ENCODE measurements at places on chromosomes 3 and 15.

GRCh38 chr15:85831415-85832113, 36.8 kb upstream of the KLHL25 start:
- DNase-seq = no peak

DNA sequence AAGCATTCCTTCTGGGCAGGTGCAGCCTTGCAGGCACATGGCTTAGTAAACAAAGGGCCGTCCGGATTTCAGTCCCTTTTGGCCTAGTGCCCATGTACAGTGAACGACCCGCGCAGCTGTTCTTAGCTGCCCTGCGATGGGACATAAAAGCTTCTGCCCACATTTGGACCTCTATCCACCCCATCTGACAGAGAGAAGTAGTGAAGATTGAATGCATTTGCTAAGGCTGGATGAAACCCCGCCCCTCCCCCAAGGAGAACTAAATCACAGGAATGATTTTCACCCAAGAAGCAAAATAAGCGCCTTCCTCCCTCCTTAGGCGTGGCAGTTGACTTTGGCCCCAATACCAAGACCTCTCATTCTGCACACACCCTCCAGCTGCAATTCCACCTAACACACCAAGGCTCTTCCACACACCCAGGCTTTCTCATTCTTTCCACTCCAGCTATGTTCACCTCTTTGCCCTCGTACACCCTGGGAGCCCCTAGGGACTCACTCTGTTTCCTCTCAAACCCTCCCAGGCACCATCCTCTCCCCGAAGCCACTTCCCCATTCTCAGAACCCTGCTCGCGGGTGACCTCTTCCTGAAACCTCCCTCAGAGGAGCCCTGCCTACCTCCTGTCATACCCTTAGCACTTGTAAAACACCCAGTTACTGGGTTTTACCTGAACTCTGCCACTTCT, 14.1 kb upstream of the HRH1 start:
- DNase-seq = no peak

GRCh38 chr15:69713726-69714559, 261.3 kb downstream of the RPLP1 start:
- no peak for DNase-seq

DNA sequence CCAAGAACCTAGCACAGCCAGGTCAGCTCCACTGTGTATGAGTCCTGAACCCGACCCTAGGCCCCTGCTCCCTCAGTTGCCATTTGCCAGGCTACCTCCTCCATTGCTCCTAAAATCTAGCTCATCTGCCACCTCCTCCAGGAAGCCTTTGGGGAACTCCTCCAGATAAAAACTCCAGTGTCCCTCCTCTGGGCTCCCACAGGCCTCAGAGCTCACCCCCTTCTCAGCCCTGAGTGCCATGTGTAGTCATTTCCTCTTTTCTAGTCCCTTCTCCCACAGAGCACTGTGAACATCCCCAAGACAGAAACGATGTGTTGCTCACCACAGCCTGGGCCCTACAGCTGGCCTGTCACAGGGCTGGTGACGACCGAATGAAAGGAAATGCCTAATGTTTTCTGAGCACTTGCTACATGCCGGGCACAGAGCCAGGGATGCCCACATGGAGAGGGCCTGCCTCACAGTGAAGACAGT, 61.0 kb downstream of the IQSEC1 start:
- no peak for DNase-seq

DNA sequence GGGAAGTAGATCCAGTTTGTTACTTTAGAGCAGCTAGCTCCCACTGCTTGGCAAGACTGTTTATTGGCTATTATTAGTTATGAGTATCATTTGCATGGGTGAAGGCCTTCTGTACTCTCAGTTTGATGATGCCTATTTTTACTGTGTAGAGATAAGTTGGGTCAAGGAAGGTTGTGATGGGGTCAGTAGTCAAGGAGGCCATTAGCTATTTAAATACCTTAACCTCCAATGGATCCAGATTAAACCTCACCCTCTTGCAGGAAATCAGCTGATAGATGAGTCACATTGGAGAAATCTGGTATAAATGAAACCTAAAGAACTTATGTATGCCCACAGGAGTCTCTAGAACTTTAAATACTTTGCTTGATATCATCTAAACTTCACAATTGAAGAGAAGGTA, 45.0 kb downstream of the THBS1 start:
- no peak for DNase-seq

DNA sequence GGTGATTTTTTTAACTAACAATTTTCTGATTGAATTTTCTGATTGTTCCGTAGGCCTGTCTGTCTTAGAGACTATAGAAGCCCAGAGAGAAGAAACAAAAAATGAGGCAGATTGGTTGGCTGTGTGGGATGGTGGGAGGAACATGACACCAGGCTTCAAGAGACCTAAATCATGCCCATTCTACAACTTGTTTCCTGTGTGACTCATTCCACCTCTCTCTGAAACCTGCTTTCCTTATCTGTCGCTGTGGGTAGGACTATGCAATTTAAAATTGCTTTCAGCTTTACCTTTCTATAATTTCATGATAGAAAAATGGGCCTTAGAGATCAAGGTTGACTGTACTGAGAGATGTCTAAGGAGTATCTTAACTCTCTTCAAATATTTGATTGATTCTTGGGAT, 44.5 kb downstream of the OXNAD1 start:
- no peak for DNase-seq

- no peak for DNase-seq
Measured at GRCh38 chr15:100863796-100864267, 15.8 kb upstream of the ALDH1A3 start.

GRCh38 chr15:29170521-29170920, 99.1 kb downstream of the NSMCE3 start:
- no peak for DNase-seq

DNA sequence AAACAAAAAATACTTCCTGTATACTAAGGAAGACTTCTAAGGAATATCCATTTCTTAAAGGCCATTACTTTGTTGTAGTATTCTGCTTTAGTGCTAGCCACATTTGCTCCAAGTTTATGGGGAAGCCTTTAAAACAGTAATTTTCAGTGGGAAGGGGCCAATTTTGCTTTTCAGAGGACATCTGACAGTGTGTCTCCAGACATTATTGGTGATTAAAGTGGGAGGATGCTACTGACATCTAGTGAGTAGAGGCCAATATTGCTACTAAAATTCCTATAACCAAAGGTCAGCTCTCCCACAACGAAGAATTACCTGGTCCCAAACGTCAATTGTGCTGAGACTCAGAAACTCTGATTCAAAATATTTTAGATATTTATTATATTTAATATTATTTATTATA, 24.8 kb downstream of the SLC28A2 start:
- no peak for DNase-seq

DNA sequence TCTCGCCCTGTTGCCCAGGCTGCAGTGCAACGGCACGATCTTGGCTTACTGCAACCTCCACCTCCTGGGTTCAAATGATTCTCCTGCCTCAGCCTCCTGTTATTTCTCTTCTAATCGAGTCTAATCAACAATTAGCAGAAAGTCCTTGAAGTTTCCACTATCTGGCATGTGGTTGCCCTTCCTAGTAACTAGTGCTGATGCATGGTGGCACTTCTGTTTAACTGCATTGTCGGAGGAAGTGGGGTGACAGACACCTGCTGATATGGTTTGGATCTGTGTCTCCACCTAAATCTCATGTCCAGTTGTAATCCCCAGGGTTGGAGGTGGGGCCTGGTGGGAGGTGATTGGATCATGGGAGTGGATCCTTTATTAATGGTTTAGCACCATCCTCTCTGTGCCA, 9.2 kb downstream of the CRTAP start:
- no peak for DNase-seq

- no peak for DNase-seq
Measured at GRCh38 chr3:141456301-141456625, 30.6 kb upstream of the RASA2 start.

- peak; percentile 64 for DNase-seq
Measured at GRCh38 chr3:169966951-169967915, 626 bp downstream of the SEC62 start.

- DNase-seq = no peak
Measured at GRCh38 chr15:84645496-84645895, 8.6 kb downstream of the WDR73 start.

- DNase-seq = no peak
Measured at GRCh38 chr3:21505711-21506460, 245.1 kb downstream of the ZNF385D start.

- no peak for DNase-seq
Measured at GRCh38 chr3:140349938-140350337, 327.9 kb upstream of the TRIM42 start.

- DNase-seq = no peak
Measured at GRCh38 chr3:59163953-59164352, 114.1 kb upstream of the CFAP20DC start.
